ENCODE measurements at places on chromosomes 5 and 9.

DNA sequence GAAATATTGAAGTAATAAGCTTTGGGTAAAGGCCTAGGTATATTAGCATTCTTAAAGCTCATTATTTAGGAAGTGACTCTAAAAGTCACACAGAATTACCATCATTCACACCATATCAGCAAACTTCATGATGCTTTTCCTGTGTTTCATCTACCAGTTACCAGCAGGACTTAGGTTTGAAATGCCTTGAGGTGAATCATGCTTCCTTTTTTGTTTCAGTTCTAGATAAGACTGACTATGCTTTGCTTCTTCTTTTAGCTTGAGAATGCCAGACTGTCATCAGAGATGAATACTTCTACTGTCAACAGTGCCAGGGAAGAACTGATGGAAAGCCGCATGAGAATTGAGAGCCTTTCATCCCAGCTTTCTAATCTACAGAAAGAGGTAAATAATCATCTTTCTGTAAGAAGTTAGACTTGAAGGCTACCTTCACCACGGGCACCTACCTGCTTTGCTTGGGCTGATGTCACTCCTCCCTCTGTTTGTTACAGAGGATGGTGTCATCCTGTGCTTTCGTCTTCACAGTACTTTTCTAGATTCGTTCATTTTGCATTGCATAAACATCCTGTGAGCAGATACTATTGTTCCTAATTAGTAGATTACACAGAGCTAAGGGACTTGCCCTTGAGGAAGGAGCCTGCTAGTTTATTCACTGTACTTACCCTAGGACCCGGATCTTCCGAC lies 34.7 kb downstream of the LMNB1 start:
- no peak for DNase-seq

DNA sequence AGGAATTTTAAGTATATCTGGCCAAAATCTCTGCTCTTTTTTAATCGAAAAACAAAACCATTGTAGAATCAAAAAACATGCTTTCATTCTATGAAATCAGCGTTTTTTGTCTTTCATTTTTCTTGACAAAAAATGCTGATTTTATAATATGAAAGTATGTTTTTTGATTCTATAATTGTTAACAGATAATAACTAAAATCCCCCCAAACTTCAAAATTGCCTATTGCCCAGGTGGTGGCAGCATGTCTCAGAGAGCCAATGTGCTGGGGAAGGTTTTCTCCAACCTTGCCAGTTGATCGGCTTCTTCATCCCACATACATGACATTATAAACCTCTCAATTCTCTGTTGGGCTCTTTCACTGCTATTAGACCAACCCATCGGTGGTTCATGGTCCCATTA lies 5.1 kb upstream of the SMIM15 start:
- DNase-seq = no peak

DNA sequence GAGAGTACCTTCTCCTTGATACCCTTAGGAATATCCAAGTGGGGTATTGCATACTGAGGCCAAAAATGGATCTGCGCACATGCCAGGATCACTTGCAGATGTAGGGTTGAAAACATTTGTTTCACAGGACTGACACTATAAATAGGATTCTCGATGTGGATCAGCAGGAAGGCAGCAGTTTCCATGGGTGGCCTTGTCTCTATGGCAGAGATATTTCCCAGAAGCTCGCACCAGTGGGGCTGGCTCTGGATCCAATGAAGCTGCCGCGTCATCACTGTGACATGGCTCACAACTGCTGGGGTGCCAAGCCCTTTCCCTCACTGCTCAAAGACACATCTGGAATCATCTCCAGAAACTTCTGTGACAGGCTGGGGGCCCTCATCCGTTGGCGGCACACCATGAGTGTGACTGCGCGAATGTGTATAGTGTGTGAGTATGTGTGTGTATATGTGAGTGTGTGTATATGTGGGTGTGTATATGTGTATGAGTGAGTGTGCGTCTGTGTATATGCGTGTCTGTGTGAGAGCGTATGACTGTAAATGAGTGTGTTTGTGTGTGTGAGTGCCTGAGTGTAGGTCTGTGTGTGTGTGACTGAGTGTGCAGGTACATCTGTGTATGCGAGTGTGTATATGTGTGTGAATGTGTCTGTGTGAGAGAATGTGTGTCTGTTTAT lies 182.5 kb downstream of the GAS1 start:
- no peak for DNase-seq

DNA sequence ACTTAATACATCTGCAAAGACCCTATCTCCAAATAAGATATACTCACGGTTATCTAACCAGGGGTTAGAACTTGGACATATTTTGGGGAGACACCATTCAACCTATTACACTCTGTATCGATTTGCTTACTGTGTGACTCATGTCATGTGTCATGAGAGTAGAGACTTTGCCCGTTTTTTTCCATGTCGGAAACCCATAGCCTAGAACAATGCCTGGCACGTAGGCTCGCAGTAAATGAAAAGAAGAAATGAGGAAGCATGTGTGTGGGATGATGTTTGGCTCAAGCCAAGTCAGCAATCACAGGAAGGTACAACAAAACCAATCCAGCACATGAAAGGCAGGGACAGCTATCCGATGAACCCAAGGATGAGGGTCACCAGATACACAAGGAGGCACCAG lies 94.6 kb upstream of the DNAH5 start:
- DNase-seq = no peak

DNA sequence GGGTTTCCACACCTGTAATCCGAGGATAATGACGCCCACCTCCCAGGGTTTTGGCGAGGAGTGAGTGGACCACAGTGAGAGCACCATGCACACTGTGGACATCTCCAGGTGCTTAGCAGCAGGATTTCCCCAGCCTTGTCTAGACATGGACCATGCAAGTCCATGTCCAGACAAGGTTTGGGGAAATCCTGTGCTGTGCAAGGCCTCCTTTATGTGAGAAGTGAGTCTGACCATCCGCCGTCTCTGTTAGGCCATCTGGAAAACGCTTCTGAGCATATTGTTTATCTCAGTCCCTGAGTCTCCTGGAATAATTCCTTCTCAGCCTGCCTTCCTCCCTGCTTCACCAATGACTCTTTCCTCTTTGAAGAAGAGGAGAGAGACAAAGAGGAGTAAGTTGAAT lies 26.2 kb upstream of the TNFAIP8 start:
- no peak for DNase-seq

DNA sequence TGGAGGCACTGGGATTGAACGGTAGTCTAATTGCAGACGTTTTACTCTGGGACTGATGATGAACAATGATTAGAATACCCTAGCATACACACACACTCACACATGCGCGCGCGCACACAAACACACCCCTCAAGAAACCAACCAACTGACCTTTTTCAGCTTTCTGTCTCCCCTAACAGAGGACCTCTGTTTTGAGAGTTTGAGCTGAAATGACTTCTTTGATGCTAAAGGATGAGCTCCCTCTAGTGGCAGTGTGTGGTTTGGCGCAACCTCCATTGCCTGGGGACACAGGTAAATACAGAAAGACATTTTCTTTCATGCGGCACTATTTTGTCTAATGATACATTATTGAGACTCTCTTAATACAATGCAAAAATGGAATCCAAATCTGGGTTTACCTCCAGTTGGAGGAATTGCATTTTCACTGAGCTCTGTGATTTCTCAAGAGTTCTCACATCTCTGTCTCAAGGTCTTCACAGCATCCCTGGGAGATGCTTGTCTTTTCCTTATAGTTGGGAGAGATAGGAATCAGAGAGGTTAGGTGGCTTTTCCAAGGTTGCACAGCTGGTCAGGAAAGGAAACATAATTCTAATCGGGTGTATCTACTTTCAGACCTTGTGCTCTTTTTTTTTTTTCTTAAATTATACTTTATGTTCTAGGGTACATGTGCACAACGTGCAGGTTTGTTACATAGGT lies 187.5 kb downstream of the TMEM38B start:
- DNase-seq = peak; percentile 51

DNA sequence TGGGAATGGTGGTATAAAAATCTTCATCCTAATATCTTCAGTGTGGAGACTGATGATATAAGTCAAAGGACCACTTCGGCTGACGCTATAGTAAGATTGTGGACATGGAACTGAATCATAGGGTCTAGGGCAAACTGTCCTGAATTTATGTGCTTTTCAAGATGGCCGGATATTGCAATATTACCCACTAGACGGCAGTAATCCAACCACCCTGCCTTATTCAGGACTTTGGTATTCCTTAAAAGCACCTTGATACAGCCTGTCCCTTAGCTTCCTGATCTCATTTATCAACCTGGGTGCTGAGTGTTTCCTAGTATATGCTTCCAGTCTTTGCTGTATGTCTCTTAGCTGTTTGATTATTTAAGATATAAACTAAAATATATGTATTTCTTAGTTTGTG lies 71.2 kb upstream of the COX7C start:
- no peak for DNase-seq

DNA sequence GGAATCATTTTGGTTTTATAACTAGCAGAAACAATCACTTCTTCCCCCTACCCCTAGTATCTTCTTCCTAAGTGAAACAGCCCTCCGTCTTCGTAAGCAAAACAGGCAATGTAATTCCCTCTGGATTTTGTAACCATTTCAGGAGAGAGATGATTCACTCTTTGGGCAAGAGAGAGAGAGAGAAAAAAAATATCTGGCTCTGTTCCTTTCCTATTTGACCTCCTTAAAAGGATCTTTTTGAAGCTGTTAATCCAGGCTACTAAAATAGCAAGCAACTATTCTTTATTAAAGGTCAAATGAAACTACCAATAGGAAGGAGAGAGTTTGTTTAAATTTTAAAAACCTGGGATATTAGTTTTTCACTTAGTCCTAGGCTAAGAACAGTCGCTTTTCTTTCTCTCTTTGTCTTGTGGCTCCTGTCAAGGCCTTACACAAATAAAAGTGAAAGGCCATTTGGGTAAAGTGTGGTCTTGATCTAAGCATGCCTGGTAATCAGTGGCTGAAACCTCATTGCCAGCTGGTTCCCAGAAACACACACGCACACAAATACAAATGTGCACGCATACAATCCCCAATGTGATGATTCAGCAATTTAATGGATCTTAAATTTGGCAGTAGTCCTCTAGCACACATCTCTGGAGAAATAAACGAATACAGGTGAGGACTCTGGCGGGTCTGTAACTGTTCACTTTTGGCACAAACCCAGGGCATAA lies 70.2 kb downstream of the PRUNE2 start:
- no peak for DNase-seq

DNA sequence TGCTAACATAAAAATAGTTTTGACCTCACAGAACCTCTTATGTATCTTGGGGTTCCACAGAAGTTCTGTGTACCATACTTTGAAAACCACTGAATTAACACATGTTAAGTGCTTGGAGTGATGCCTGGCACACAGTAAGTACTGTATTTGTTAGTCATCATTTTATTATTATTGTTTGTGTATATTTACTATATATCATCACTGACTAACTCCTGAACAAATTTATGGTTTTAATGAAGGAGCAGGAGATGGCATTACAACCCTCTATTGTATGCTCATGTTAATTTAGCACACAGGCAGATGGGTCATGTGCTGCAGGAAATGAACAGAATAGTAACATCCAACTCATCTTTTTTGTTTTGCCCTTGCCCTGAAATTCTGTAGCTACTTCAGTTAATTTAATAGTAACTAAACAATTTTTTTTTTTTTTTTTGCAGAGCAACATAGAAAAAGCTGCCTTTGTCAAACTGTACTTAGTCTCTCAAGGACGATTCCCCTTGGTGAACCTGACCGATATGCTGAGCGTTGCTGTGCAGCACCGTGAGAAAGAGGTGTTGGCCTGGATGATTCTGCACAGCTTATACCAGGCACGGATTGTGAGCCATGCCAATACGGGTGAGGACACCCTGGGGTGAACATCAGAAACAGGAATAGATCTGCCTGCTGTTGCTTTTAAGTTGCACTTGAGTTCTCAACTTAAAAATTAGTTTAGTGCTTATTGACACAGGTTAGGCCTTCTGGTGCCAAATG lies 45.4 kb downstream of the HACD4 start:
- no peak for DNase-seq

DNA sequence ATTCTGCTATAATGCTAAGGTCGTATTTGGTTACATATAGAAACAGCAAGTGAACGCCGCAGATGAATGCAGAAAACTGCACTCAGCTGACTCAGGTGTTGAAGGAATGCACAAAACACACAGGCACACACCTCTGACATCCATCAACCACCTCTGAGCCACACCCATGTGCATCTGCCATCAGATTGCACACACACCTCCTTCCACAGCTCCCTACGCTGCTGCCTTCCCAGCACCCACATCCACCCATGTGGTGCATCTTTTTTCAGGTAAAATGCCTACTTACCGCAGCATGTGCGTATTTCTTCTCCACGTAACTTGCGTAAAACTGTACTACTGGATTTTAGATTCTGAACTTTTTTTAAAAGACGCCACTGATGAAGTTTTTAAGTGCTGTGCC lies 7.1 kb downstream of the STK10 start:
- no peak for DNase-seq

DNA sequence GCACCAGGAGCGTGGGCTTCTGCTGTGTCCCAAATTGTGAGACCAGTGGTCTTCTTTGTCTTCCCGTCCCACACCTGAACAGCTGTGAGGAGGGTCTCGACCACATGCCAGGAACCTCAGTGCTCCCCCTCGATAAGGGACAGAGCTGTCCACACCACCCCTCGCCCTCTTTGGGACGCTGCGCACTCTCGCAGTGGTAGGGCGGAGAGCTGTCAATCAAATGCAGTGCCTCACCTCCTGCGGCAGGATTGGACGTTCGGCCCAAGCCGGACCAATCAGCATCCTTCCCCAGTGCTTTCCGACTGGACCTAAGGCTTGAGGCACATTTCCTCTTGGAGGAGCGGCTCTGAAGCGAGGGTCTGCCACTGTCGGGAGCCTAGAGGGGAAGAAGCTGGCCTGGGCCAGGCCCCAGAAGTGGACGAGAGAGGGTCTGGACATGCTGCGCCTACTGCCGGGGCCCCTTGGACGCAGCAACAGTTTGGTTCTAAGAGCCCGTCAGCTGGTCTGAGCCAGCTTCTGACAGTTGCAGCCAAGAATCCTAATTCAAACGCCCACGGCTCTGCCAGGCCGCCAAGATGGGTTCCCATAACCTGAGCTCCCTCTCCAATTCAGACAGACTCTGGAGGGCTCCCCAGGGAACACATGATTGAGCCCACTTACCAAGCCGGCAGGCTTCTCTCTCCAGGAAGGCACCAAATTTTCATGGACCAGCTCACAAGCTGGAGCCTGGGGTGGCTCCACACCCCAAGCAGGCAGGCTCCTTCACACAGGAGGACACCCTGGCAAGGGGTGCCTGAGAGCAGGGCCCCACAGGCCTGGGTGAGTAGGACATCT lies 28.1 kb upstream of the ADAMTS2 start:
- no peak for DNase-seq

GRCh38 chr9:33024126-33024965 lies 727 bp upstream of the DNAJA1 start:
- no peak for DNase-seq

DNA sequence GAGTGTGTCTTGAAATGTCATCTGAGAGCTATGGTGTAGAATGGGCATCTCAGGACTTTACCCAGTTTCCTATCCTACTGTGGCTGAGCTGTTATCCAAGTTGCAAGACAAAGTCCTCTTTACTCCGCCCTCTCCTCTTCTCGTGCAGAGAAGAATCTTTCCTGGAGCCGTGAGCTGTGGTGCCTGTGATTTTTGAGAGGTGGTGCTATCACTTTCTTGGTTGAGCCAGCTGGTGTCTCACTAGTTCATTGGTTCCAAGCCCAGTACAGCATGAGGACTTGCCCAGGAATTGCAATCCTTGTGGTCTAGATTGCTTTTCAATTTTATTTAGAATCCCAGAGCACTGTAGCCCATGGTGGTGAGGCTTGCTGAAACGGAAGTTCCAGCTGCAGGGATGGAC lies 2300.3 kb downstream of the MAT2B start:
- DNase-seq = no peak

- no peak for DNase-seq
Observed at GRCh38 chr9:34998266-34998665, 8.7 kb downstream of the DNAJB5 start.

- DNase-seq = no peak
Observed at GRCh38 chr9:99873531-99873930, 32.9 kb upstream of the STX17 start.

GRCh38 chr9:3699883-3700282 lies 174.1 kb upstream of the RFX3 start:
- DNase-seq = no peak
